Activated CD8-positive, alpha-beta memory T cell treated with anti-CD3 and anti-CD28 coated beads, Interleukin-2, amount 10 ng/mL, durations not matched to agents 7 days and 5 days (primary cell): ENCODE measurements at places on chromosomes 6 and 20. TPM values are rescaled to one million over a fixed set of nuclear protein-coding genes. Genes with fewer than 3 reads are reported as not detected.

The UBE2C gene
- 219 TPM for total RNA-seq

The MICB gene
- 63.8 TPM for total RNA-seq

The ASIP gene
- total RNA-seq = not detected

The PAQR8 gene
- total RNA-seq = 12.5 TPM

The ZC3H12D gene
- total RNA-seq = 37.5 TPM

The DPPA5 gene
- not detected for total RNA-seq

The GINS1 gene
- 36.0 TPM for total RNA-seq

The TREML1 gene
- total RNA-seq = not detected

- peaks cover 21% of the 10 kb centered on the region for H3K27me3 ChIP-seq
- H3K36me3 ChIP-seq = no peaks in the 10 kb centered on the region
- no peak overlapping the region for H3K27ac ChIP-seq
- no peak for DNase-seq
- H3K4me1 ChIP-seq = no peaks in the 10 kb centered on the region
- H3K4me3 ChIP-seq = no peak overlapping the region
Measured at GRCh38 chr6:159483259-159483658, 209.8 kb downstream of the SOD2 start.

DNA sequence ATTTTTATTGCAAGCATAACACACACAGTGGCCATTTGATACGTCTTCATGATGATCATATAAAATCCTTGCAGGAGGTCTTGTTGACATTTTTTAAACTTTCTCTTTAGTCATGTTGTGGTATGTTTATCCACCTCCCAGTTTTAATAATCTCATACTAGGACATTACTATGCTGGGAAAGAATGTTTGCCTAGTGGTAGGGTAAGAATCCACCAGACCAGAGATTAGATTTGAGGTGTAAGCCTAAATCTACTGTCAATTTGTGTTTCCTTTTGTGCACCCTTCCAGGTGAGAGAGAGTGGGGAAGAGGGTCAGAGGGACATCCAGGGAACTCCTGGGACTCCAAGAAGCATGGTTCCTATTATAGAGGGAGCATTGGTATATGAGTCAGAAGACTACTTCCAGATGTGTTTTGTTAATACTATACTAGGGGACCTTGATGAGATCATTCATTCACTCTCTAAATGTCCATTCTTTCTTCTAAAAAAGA is 298.3 kb upstream of the SASH1 start:
- H3K27ac ChIP-seq = no peak overlapping the region
- no peak overlapping the region for H3K4me3 ChIP-seq
- H3K27me3 ChIP-seq = no peaks in the 10 kb centered on the region
- DNase-seq = no peak
- H3K4me1 ChIP-seq = no peaks in the 10 kb centered on the region

GRCh38 chr20:31862157-31862470 is 8.2 kb downstream of the DUSP15 start:
- H3K4me3 ChIP-seq = no peak overlapping the region
- H3K27me3 ChIP-seq = peaks cover 34% of the 10 kb centered on the region
- no peak for DNase-seq
- no peaks in the 10 kb centered on the region for H3K36me3 ChIP-seq

GRCh38 chr20:60060593-60060992 is 102.4 kb downstream of the CDH26 start:
- peaks cover 30% of the 10 kb centered on the region for H3K4me1 ChIP-seq
- no peaks in the 10 kb centered on the region for H3K36me3 ChIP-seq
- no peak overlapping the region for H3K4me3 ChIP-seq
- no peak for DNase-seq
- no peaks in the 10 kb centered on the region for H3K27me3 ChIP-seq
- no peak overlapping the region for H3K27ac ChIP-seq

- DNase-seq = no peak
- H3K27me3 ChIP-seq = peaks cover 22% of the 10 kb centered on the region
- no peak overlapping the region for H3K4me3 ChIP-seq
Measured at GRCh38 chr20:33279261-33279910, 3.6 kb upstream of the BPIFB1 start.

DNA sequence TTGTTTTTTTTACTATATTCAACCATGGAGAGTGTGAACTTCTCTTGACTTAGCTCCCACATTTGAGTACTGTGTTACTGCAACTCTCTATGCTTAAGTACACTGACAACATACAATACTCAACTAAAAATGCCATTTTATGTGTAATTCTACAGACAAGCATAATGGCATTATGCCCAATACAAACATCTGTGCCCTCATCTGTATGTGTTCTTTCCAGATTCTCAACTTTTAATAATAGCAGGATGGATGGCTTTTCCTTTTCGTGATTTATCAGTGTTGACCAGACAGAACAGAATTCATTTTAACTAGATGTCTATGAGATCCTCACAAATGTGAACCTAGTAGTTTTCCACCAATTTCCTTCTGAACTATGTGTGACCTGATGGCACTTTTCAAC is 84.2 kb upstream of the MARCKS start:
- no peak overlapping the region for H3K4me3 ChIP-seq
- DNase-seq = no peak
- H3K27me3 ChIP-seq = no peaks in the 10 kb centered on the region
- no peaks in the 10 kb centered on the region for H3K4me1 ChIP-seq
- H3K27ac ChIP-seq = no peak overlapping the region
- no peaks in the 10 kb centered on the region for H3K36me3 ChIP-seq

- H3K4me1 ChIP-seq = peaks cover 4% of the 10 kb centered on the region
- H3K36me3 ChIP-seq = peaks cover 7% of the 10 kb centered on the region
- no peak overlapping the region for H3K27ac ChIP-seq
- peaks cover 18% of the 10 kb centered on the region for H3K27me3 ChIP-seq
- no peak overlapping the region for H3K4me3 ChIP-seq
Measured at GRCh38 chr20:26208296-26209091, 511.8 kb upstream of the ZNF337 start.

DNA sequence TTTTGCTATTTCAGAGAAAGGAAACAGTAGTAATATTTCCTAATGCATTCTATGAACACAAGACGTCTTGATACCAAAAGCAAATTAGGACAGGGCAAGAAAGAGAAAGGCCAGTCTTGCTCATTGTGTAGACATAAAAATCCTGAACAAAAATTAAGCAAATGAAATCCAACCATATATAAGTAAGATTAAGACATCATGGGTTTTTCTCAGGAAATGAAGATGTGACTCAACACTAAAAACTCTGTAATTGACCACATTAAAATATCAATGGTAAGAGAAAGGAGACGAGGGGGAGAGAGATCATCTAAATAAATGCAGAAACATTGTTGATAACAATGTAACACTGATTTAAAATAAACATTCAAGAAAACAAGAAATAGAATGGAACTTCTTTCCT is 205.4 kb downstream of the SOD2 start:
- peaks cover 20% of the 10 kb centered on the region for H3K27me3 ChIP-seq
- H3K36me3 ChIP-seq = no peaks in the 10 kb centered on the region
- H3K4me1 ChIP-seq = no peaks in the 10 kb centered on the region
- no peak overlapping the region for H3K4me3 ChIP-seq
- H3K27ac ChIP-seq = no peak overlapping the region

- no peak overlapping the region for H3K4me3 ChIP-seq
- H3K27ac ChIP-seq = no peak overlapping the region
- peaks cover 2% of the 10 kb centered on the region for H3K27me3 ChIP-seq
- no peaks in the 10 kb centered on the region for H3K36me3 ChIP-seq
Measured at GRCh38 chr6:160198606-160199211, 59.9 kb downstream of the SLC22A2 start.

DNA sequence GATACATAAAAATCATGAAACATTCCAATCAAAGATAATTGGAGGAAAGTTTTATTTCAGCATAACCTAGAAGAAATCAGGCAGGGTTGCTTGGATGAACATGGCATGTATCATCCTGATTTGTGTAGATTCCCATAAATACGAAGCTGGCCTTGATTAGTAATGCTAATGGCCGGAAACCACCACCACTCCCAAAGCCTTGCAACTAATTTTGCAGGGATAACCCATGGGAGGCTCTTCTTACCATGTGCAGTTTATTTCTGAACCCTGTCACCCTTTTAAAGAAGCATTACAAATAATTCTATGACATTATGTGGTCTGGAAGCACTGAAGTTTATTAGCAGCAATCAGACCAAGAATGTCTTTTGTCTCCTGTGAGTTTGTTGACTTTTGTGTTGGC is 80.8 kb downstream of the AIG1 start:
- peaks cover 6% of the 10 kb centered on the region for H3K4me1 ChIP-seq
- DNase-seq = no peak
- no peaks in the 10 kb centered on the region for H3K27me3 ChIP-seq
- H3K4me3 ChIP-seq = no peak overlapping the region
- no peak overlapping the region for H3K27ac ChIP-seq

DNA sequence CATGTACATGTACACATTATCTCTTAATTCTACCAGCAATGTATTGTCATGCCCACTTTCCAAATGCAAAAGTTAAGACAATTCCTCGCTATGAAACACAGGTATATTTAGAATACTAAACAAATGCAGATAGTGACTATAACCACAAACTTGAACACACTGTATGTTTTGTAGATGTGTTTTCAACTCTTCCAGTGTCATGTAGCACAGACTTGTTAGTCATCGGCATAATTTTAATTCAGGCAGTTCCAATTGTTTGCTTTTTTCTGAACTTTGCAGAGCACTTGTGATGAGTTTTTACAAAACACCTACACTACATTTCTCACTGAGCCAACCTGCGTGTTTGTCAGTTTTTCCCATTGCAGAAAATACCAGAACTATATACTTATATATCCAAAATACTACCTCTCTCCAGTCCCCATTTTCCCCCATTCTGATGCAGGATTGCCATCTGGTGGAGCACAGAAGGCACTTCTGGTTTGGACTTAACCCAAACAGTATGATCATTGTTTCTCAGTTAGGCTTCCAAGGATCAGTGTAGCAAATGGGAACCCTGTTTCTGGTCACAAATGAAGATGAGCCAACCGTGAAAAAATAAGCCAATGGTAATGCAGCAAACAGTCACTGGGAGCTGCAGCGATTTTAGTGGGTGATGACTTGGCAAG is 143.4 kb downstream of the ADGRB3 start:
- H3K27ac ChIP-seq = no peak overlapping the region
- H3K4me3 ChIP-seq = no peak overlapping the region
- no peaks in the 10 kb centered on the region for H3K36me3 ChIP-seq
- H3K4me1 ChIP-seq = no peaks in the 10 kb centered on the region
- no peaks in the 10 kb centered on the region for H3K27me3 ChIP-seq
- no peak for DNase-seq

DNA sequence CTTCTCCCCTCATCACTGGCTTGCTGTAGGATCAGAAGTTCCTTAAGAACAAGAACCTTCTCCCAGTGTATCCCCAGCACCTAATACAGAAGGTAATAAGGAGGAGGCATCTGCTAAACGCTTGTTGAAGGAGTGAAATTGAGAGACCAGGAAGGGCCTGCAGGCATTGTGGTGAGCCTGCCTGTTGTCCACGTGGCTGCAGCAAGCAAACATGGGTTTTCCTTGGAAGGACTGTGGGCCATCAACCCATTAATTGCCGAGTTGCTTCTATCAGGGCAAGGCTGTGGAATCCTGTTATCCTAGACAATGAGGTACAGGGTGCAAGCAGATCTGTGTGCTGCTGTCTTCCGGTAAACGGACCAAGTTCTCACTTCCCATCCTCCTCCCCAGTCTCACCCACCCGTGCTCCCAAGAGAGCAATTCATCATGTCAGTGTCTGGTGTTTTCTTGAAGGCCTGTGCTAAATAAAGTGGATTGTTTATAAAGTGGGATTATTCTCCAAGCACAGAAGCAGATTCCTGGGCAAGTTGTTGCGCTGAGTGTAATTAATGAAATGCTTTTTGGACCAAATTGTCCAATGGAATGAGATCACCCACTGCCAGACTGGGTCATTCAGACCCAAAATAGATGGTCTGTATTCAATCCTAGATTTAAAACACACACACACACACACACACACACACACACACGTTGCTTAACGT is 164.6 kb upstream of the CDYL start:
- peaks cover 12% of the 10 kb centered on the region for H3K27me3 ChIP-seq
- no peak for DNase-seq
- H3K36me3 ChIP-seq = no peaks in the 10 kb centered on the region
- no peak overlapping the region for H3K4me3 ChIP-seq
- no peak overlapping the region for H3K27ac ChIP-seq

GRCh38 chr20:32206760-32207625 is 550 bp downstream of the PLAGL2 start:
- peaks cover 31% of the 10 kb centered on the region for H3K36me3 ChIP-seq
- H3K4me1 ChIP-seq = peaks cover 82% of the 10 kb centered on the region
- peak; percentile 56 for DNase-seq
- peak overlapping the region; percentile 89 for H3K4me3 ChIP-seq
- no peaks in the 10 kb centered on the region for H3K27me3 ChIP-seq

GRCh38 chr20:37877832-37878772 is 24.8 kb upstream of the VSTM2L start:
- H3K27me3 ChIP-seq = no peaks in the 10 kb centered on the region
- H3K4me1 ChIP-seq = peaks cover 4% of the 10 kb centered on the region
- H3K36me3 ChIP-seq = no peaks in the 10 kb centered on the region
- no peak for DNase-seq

GRCh38 chr20:19699180-19699971 is 58.7 kb upstream of the RIN2 start:
- no peak for DNase-seq
- peaks cover 5% of the 10 kb centered on the region for H3K27me3 ChIP-seq
- no peak overlapping the region for H3K4me3 ChIP-seq
- H3K27ac ChIP-seq = no peak overlapping the region
- H3K36me3 ChIP-seq = no peaks in the 10 kb centered on the region
- H3K4me1 ChIP-seq = no peaks in the 10 kb centered on the region

DNA sequence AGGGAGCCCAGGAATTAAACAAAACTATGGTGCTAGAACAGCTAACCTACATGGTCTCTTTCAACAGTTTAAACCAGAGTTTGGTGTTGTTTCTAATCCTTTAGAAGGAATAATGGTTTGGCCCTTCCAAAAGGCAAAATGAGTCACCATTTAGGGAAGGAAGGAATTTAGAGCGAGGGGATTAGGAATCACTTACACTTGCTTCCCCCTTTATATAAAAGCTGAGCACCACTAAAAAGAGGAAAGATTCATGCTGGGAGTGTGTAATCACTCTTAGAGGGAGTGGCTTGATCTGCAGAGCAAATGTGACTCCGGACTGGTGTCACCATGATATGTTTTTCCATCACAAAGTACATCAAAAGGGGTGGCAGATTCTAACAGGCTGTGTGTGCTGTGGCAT is 63.6 kb downstream of the F13A1 start:
- no peak overlapping the region for H3K4me3 ChIP-seq
- H3K27me3 ChIP-seq = peaks cover 19% of the 10 kb centered on the region
- DNase-seq = no peak
- no peak overlapping the region for H3K27ac ChIP-seq
- H3K4me1 ChIP-seq = no peaks in the 10 kb centered on the region

DNA sequence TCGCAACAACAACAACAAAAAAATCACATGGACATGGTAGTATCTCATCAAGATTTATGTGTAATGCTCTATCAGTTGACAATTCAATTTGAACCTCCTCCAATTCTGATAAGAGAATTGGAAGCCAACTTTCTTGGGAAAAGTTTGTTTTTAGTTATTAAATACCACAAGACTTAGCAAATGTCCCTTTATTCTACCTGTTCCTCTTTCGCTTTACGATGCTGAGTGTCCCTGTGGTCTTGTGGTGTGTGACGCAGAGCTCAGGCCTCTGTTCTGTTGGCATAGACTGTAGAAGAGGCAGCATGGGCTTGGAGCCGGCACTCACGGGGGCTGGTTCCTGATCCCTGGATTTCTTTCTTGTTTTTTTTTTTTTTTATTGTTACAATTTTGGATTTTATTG is 76.7 kb downstream of the PSMB1 start:
- H3K36me3 ChIP-seq = no peaks in the 10 kb centered on the region
- DNase-seq = no peak
- H3K4me1 ChIP-seq = no peaks in the 10 kb centered on the region
- peaks cover 14% of the 10 kb centered on the region for H3K27me3 ChIP-seq

GRCh38 chr20:615514-615913 is 5.4 kb upstream of the TCF15 start:
- H3K27me3 ChIP-seq = peaks cover 60% of the 10 kb centered on the region
- H3K4me3 ChIP-seq = no peak overlapping the region
- H3K36me3 ChIP-seq = no peaks in the 10 kb centered on the region
- DNase-seq = no peak
- H3K4me1 ChIP-seq = peaks cover 7% of the 10 kb centered on the region
